Fibroblast of the conjunctiva (primary cell): ENCODE measurements at places on chromosomes 12 and 14.
A peak's percentile ranks its signal among the peaks of the same experiment; 100 is the strongest.

GRCh38 chr12:104734541-104735095 is 223.5 kb downstream of the SLC41A2 start:
- DNase-seq: no peak

GRCh38 chr12:34303091-34303870 is 281.0 kb downstream of the ALG10 start:
- no peak for DNase-seq

DNA sequence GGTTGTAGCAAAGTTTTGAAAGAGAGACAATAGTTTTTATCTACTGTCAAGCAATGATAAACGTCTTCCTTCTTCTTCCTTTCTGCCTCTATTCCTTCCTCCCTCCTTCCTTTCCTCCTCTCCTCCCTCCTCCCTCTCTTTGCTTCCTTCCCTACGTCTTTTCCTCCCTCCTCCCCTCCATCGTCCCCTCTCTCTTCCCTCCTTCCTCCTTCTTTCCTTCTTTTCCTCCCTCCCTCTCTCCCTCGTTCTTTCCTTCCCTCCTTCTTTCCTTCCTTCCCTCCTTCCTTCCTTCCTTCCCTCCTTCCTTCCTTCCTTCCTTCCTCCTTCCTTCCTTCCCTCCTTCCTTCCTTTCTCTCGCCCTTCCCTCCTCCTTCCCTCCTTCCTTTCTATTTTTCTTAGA is 82.8 kb upstream of the KCNA1 start:
- no peak for DNase-seq

GRCh38 chr14:50532502-50533240 is at the start of gene MAP4K5:
Gene MAP4K5 (minus strand): TSS chr14:50532569. CDS start chr14:50532049, 520 bp downstream.
- DNase-seq: peak; percentile 83

GRCh38 chr12:112973818-112974231 is 4.5 kb upstream of the OAS2 start:
- DNase-seq: no peak

- no peak for DNase-seq
Measured at GRCh38 chr12:72748971-72749370, 476.8 kb downstream of the TRHDE start.

GRCh38 chr14:23299211-23299957 is 3.3 kb downstream of the PPP1R3E start:
- DNase-seq: peak; percentile 71

DNA sequence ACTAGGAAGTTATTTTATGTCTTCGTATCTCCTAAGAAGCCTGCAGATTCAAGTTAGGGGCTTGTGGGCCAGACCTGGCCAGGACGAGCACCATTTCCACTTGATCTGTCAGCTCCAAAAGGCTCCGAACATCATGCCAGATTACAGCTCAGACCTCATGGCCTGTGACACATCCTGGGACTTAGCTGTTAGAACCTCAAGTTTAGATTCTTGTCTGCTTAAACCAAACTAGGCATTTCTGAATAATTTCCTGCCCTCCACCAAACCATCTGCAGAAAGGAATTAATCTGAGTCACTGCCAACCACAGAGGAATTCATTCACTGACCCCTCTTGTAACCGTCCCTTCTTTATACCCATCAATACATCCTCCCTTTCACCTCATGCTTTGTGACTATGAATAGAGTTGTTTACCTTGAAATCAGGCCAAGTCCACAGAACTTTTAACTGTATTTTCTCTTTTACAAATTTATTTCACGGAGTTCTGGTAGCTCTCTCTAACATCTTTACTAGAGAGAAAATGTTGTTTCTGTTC is 120.3 kb downstream of the FBXL14 start:
- peak; percentile 95 for DNase-seq

DNA sequence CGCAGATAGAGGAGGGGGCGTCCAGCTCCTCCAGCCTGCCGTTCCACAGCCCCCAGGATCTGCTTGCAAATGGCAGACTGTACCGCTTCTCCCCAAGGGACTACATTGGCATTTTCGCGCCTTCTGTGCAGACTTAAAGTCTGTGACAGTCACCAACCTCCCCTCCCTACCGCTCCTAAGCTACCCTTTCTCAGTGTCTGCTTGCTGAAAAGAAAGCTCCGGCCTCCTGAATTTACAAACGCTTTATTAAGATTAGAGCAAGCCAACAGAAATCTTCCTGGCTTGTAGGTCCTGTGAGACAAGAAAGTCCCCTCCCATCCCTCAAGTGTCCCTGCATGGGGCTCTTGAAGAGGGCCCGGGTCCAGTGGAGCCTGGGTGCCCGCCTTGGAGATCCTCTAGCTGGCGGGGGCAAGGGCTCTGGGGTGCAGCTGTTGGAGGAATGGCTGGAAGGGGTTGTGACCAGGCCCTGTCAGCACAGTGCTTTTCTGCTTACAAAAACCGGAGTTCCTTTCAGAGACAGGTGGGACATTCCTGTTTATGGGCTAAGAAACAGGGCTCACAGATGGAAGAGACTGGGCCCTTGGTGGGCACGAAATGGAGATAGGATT is 2.8 kb upstream of the DLK1 start:
- DNase-seq: no peak

DNA sequence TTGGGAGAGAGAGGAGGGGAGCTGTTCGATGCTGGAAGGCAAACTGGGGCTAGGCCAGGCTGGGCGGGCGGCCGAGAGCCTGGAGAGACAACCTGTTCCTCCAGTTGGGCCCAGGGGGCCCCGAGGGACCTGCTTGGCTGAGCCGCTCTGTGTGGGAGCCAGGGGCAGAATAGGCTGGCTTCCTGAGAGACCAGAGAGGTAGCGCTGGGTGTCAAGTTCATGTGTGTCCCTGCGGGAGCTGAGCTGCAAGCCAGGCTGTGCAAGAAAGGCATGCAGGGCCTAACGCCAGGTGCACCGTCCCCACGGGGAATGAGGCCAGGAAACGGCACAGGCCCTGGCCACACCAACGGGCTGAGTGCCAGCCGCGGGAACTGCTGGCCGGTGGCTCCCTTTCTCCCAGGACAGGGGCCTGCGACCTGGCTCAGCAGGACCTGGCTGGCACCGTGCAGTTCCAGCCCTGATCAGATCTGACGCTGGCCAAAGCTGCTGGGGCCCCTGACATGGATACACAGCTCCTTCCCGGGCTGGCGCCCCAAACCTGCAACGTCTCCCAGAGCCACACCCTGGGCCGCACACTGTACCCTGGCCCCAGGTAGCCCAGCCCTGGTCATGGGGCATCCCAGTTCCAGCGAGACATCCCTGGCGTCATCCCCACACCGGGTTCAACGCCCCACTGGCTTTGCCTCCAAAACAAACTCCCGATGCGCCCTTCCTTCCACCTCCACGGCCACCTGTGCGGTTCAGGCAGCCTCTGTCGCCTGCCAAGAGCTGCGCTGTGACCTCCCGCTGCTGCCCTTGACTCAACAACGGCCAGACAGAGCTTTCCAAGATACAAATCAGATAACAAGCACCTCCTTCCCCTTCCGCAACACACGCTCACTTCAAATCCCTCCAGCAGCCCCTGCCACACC is 65.0 kb downstream of the RFLNA start:
- peak; percentile 66 for DNase-seq

DNA sequence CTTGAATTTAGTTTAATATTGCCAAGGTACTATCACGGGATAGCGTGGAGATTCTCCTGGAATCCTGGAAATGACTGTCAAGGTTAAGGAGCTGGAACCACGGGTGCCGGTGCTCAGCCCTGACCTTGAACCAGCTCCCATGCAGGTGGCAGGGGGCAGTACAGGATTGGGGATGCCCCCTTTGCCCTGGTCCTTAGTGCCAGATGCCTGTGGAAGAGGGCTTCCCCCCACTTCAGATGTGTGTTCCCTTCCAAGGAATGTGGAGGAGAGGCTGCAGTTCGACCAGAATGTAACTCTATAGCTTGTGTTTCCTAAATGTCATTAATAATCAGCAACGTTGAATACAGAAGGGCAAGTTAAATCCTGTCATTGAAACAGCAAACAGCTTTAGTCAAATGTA is 258.9 kb downstream of the VRK1 start:
- DNase-seq: no peak

- no peak for DNase-seq
Measured at GRCh38 chr14:93857081-93857480, 68.8 kb upstream of the PRIMA1 start.

DNA sequence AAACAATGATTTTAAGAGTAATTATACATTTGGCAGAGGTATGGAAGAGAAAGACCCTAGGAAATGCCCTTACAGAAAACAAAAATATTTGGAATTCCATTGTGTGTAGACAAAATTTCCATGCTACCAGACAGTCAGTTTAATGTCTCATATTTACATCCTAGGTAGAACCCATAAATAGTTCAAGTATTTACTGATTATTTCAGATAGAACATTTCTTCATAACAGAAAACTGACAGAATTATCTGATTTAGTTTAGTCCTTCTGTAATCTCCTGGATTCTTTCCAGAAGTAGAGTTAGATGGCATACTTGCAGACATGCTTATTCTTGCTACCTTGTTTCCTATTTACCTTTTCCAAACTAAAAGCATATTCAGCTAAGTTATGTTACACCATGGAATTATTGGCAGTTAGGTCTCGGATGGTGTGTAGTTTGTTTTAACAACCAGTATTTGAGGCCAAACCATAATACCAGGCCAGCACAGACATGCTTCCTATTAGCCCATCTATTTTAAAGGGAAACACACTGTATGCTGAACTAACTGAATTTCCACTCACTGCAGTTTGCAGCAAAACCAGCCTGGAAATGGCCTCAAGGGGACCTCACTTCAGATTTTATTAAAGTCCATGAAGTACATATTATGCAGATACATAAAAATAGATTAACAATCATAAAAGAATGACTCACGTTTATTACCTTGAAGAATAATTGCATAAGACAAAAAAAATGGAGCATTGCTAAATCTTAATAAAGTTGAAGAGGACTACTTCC is 126.6 kb upstream of the LRIG3 start:
- DNase-seq: no peak

DNA sequence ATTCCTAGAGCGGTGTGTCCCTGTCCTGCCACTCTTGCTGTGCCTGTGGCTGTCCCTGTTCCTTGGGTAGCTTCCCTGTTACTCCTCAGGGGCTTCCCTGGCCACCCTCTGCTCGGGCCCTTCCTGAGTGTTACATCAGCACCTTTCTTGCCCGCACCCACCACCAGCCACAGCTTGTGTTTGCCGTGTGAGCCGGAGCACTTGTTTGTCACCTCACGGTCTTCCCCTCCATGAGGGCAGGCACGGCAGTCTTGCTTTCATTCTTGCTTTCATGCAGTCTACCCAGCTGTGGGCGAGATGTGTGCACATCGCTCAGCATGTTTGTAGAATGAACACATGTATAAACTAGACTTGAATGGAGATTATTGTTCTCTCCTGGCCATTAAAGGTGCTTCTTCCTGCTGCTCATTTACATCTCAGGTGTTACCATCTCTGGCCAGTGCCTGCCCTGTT is 42.0 kb downstream of the TRAF3 start:
- no peak for DNase-seq

GRCh38 chr12:47868552-47869031 is 36.2 kb downstream of the VDR start:
- DNase-seq: no peak
